Dermis blood vessel endothelial cell (primary cell): ENCODE measurements at places on chromosomes 11 and 22. TPM values are rescaled to one million over a fixed set of nuclear protein-coding genes. Genes with fewer than 3 reads are reported as not detected.
A peak's percentile ranks its signal among the peaks of the same experiment; 100 is the strongest.

GRCh38 chr11:134150195-134150903 is 73.4 kb downstream of the NCAPD3 start:
- no peak for DNase-seq

DNA sequence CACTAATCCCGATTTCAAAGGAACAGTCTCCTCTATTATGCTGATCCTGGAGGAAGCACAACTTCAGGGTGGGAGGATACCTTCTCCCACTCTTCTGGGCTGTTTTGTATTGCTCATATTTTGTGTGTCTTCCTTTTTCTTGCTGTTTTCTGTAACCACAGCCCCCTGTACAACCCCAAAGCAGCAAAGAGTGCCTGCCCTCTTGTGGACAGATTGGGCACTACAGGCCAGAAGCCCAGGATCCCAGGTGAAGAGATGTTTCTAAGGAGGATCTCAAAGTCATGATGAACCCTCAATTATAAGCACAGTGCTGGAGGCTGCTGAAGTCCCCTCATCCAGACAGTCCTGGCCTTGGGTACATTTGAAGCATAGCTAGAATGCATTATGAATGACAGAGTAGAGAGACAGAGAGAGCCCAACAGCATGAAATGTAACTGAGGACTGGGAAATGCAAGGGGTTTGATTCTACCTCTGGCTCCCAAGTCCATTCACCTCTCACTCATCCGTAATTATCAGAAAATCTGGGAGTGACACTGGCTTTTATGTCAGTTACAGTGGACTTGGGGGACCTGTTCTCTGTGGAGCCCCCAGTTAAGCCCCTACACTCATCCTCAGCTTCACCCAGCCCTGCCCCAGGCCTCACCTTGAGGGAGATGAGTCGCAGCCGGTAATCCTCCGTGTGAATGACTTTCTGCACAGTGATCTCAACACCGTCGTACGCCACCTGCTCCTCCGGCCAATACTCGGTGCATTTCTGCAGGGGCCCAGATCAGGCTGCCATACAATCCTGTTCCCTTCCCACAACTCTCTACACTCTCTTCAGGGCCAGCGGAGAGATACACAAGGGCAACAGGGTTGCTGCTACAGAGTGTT is 6.2 kb upstream of the IGSF22 start:
- peak; percentile 70 for DNase-seq

GRCh38 chr11:48263423-48263911 is at the start of gene OR4X1:
Gene OR4X1, plus strand, starts transcription at chr11:48263861. Its CDS starts 0 bp downstream, at chr11:48263861.
- no peak for DNase-seq

The OR4D5 gene
- total RNA-seq, result not detected in 2 replicates

The ARHGAP32 gene
- total RNA-seq, result 6.6 and 9.0 TPM in 2 replicates
